Stimulated activated CD4-positive, alpha-beta T cell treated with anti-CD3 and anti-CD28 coated beads, Interleukin-1b, Interleukin-23, amount 100 ng/mL, for 4 hours (primary cell): ENCODE measurements at places on chromosomes 7 and 10.

DNA sequence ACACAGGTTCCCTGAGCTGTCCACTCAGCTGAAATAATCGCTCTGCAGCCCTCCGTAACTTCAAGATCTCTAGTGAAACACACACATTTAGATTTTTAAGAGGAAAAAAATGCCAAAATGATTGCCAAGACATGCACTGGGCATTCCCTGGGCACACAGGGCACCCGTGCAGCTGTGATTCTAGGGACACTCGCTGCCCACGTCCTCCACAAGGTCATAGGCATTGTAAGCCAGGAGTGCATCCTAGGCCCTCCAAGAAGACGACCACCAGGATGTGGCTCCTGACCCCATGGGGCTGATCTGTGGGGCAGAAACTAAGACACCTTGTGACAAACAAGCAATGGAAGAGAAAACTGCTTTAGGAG is 563.3 kb downstream of the PTPRN2 start:
- no peak for DNase-seq

- no peak for DNase-seq
Observed at GRCh38 chr7:25459057-25459456, 230.8 kb upstream of the NPVF start.

DNA sequence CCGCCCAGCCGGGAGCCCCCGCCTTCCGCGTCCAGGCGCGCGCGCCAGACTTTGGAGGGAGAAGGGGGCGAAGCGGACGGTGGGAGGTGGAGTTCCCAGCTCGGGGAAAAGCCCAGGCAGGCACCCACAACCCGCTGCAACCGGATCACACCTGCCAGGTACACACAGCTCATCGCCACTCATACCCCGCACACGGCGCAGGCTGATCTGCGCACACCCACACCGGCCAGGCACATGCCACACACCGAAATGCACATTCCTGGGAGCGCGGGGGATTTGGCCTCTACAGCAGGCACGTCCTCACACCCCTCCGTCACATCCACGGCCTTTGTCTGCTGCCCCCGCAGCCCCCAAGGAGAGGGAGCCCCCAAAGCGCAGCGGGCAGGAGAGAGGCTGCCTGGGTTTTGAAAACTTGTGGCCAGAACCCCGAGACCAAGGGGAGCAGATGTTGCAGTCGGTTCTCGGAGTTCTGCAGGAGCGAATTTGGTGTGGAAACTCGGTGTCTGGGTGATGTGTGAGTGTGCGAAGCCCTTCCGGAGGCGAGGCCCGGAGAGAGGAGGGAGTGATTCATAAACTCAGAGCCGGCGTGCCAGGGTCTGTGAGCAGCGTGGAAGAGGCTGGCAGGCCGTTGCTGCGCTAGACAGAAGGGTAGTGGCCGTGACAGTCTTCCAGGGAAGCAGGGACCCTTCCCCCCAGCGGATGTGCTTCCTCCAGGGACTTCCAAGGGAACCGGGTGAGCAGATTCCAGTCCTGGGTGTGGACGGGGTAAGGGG is 734 bp downstream of the CHST3 start:
- peak; percentile 47 for DNase-seq

GRCh38 chr10:102714621-102715455 is at the start of gene SFXN2:
Gene SFXN2 (plus strand): TSS chr10:102714636. CDS start chr10:102726637, 12,001 bp downstream.
- DNase-seq = peak; percentile 23

GRCh38 chr7:37796138-37796775 is 52.1 kb upstream of the NME8 start:
- DNase-seq = no peak

- no peak for DNase-seq
Observed at GRCh38 chr10:21519941-21520436, 5.5 kb downstream of the SKIDA1 start.

- DNase-seq = no peak
Observed at GRCh38 chr7:129423700-129424410, 10.4 kb upstream of the STRIP2 start.

DNA sequence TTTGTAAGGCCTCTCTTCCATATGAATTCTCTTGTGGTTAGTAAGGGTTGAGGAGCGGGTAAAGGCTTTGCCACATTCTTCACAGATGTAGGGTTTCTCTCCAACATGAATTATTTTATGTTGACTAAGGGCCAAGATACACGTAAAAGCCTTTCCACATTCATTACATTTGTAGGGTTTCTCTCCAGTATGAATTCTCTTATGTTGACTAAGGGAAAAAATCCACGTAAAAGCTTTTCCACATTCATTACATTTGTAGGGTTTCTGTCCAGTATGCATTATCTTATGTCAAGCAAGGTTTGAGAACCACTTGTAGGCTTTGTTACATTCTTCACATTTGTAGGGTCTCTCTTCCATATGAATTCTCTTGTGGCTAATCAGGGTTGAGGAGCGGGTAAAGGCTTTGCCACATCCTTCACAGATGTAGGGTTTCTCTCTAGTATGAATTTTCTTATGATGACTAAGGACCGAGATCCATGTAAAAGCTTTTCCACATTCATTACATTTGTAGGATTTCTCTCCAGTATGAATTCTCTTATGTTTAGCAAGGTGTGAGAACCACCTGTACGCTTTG is 493.0 kb downstream of the ZNF479 start:
- no peak for DNase-seq

- DNase-seq = no peak
Observed at GRCh38 chr10:70711177-70711576, 38.9 kb downstream of the ADAMTS14 start.

GRCh38 chr7:117132321-117133120 is 179.2 kb downstream of the ST7 start:
- no peak for DNase-seq

DNA sequence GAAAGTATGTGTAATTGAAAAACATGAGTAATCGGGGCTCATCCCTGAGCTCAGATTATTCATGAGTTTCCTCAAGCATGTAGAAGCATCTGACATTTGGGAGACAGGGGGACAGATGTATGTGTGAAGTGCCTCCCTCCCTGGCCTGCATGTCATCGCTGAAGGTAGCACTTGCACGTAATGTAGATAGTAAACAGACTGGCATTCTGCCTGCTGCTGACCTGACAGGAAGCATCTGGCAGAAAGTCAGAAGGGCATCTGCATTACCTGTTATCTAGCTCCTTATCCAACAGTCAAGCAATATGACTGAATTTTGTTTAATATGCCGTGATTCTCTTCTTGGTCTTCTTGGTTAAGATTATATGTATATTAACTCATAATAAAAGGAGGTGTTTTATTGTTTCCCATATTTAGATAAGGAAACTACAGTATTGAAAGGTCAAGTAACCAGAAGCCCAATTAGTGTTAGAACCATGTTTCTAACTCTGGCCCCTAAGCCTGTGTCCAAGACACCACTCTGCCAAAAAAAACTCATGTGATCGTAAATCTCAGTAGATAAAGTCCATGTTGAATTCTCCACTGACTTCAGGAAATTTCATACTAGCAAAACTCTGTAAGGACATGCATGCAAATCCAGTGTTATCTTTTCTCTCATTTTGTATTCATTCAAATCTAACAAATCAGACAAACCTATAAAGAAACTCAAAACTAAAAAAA is 918.1 kb upstream of the MBL2 start:
- no peak for DNase-seq

- DNase-seq = no peak
Observed at GRCh38 chr10:46231087-46231486, 55.7 kb upstream of the ANTXRL start.

DNA sequence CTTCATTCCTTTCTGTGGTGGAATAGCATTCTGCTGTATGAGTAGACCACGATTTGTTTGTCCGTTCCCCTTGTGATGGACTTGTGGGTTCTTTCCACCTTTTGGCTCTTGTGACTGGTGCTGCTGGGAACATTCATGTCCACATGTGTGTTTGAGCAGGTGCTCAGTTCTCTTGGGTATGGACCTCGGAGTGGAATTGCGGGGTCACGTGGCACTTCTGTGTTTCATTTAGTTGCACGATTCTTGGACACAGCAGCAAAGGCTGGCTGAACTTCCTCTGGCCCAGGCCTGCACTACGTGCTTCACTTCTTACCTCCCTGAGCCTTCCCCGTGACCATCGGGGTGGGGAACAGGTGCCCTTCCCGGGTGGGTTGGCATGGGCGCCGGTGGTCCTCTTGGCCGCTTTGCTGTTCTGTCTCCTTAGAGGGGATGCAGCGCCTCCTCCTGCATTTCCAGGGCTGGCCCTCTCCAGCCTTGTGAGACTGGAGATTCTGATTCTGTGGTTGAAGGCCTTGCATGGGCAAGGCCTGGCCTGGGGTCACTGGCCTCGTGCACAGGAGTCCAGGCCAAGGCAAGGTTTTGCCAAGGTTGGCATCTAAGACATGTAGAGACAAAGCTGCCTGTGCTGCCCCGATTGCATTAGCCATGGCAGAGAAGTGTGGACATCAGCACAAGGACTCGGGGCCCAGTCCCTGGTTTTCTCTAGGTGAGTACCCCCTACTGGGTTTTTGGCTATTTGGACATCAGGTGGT is 25.1 kb downstream of the DOCK1 start:
- DNase-seq = no peak

DNA sequence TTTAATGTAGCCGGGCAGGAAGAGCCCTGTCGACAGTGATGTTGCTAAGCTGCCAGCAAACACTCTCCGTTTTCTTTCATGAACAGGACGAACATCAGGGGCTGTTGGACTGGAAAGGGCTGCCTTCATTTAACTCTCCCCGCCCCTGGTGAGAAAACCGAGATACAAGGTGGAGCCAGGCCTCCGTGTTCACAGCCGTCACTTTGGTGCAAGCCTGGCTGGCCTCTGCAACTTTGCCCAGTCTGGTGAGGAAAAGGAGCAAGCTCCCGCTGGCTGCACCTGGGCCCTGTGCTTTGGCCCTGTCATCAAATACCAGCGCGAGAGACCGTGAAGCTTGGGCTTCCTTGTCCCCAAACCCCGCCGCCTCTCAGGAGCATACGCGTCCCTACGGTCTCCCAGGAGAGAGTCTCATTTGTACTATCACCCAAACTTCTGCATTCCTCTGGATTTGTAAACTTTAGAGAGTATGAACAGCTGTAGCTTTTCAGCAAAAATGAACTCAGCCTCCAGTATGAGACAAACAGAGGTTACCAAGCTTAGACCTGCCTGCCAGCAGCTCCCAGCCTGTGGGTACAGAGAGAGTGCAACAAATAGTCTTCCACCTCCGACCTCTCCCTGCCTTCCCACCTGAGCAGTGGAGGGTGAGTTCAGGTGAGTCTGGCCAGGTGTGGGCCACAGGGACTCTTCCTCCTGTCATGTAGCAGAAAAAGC is 445.3 kb upstream of the MGMT start:
- no peak for DNase-seq

DNA sequence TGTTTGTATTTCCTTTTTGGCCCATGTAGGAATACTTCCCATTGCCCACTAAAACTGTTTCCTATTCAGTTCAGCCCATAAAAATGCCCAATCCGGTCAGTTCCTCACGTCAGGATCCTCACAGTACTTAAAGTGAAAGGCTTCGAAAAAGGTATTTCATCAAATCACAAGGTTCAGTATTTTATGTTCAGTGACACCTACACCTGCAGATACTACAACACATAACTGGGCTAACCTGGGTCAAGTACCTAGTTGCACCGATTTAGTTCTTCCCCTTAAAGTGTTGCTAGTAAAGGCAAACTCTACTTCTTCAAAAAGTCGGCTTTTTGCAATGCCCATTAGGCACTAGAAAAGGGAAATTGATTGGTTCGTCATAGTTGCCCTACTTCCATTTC is 1.1 kb downstream of the SNX13 start:
- no peak for DNase-seq

GRCh38 chr10:130301021-130301892 is 165.1 kb downstream of the GLRX3 start:
- peak; percentile 0 for DNase-seq

DNA sequence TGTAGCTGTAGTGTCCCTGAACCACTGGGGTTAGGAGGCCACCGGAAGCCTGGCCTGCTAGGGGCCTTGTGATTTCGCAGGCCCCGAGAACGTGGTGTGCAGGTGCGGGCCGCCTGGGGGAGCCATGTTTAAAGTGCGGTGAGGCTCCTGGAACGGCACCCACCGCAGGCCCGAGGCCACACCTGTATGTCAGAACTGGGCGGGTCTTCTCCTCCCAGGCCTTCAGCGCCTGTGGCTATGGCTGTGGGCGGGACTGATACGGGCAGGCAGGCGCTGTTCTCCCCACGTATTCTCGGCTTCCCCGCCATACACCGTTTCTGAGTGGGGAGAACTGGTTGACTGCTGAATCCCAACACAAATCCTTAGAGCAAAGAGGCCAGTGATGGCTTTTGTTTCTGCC is 74.8 kb downstream of the DNAJB6 start:
- peak; percentile 16 for DNase-seq

- no peak for DNase-seq
Observed at GRCh38 chr10:31146491-31147209, 115.0 kb upstream of the ZNF438 start.

DNA sequence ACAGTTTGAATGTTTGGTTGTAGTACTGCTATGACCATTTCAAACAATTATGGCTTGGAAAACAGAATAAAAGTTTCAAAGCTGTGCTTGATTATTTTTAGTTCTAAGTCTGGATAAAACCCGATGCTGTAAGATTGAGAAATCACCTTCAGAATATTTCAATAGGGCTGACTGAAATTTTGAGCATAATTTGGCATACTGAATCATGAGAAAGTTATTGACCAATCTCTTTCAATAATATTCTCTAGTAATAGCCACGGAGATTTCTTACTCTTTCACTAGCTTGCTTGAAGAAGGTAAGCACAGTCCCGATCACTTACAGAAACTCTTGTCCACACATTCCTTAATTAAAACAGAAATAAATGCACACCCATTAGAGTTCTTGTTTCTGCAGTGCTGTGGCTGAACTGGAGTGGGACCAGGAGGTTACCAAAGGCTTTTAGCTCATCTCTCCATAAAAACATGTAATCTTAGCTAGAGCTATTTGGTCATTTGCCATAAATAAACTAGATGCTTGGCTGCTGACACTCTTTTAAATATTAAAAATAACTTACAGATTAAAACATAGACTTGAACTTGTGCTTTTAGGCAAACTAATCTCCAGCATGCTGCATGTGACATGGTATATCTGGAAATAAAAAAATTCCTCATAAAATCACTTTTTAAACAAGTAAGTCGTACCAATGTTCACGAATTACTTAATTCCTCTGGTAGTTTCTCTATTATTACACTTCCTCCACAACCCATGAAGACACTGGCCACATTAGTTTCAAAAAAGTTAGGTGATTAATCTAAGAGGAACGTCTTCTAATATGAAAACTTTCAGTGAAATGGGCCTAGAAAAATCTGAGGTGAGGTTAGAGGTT is 97.8 kb downstream of the AGMO start:
- DNase-seq = no peak

GRCh38 chr7:16647435-16647960 is 1.5 kb downstream of the BZW2 start:
- DNase-seq = no peak

DNA sequence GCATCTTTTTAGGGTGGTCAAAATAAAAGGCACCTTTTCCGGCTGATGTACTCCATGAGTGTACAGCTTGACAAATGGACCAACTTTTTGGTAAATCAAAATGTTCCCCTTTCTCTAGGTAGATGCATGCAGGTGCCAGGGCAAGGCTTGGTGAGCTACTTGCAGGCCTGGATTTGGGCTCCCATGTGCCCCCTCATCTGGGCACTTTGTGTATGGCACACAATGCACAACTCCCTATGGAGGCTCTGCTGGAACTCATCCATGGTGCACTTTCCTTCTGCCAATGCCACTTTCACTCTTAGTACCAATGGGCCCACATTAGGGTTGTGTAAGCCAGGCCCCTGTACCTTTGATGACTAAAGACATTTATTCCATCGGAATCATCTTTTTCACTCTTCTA is 300.8 kb downstream of the SDHAF3 start:
- no peak for DNase-seq
